ENCODE measurements at places on chromosomes 4 and X.
A peak's percentile ranks its signal among the peaks of the same experiment; 100 is the strongest.

DNA sequence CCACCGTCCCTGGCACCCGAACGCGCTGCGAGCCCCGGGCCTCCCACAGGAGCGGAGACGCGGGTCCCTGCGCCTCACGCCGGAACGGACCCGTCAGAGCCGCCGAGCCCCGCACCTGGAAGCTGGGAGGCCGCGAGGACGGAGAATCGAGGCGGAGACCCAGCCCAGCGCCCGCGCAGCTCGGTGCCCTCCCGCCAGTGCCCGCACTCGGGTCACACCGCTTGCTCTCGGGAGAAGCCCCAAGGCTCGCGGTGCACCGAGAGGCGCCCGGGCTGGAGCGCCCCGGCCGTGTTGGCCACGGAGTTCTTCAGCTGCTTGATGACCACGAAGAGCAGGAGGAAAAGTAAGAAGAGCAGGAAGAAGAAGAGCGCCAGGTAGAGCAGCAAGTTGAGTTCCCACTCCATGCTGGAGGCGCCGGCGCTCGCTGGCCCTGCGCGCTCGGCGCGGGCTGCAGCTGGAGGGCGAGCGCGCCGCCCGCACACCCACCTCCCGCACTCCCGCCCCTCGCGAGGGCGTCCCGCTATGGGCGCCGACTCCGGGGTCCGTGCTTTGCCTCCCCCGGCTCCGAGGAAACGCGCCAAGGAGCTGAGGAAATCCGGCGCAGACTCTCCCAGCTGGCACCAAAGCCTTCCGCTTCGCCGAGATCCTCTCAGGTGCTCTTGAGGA, at the start of gene SMIM43:
TSS of gene SMIM43 (minus strand) at position 463 of the 666 bp plus-strand sequence. CDS start at position 404, 59 bp downstream.
- no peak for DNase-seq

DNA sequence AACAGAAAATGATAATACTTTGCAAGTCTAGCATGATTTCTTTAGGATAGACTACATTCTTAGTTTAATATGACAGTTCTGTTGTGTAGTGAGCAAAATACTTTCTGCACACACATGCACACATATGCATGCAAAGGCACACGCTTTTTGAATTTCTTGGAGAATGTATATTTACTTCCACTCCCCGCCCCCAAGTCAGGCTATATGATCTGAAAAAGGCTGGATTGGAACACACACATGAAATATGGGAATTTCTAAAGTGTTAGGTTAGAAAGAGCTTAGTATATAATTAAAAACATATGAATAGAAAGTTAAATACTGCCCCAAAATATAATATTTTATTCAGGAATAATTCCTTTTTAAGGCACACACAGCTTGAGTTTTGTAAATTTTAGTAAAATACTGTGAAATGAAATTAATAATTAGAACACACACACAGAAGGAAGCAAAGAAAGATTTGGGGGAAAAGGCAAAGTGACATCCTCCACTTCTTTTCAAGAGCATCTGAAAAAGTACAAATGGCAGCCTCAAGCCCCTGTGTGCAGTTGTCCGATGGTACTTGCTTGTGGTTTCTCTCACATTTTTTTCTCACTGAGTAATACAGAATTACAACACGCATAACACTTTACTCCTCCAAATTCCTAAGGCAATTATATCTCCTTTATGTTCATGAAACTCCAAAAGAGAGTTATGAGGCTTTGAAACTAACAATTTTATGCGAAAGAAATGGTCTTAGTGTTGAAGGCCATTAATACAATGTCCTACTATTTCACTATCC, 228.9 kb upstream of the ETNPPL start:
- DNase-seq = no peak

- no peak for DNase-seq
Observed at GRCh38 chr4:47386561-47387235, 76.8 kb downstream of the COMMD8 start.

DNA sequence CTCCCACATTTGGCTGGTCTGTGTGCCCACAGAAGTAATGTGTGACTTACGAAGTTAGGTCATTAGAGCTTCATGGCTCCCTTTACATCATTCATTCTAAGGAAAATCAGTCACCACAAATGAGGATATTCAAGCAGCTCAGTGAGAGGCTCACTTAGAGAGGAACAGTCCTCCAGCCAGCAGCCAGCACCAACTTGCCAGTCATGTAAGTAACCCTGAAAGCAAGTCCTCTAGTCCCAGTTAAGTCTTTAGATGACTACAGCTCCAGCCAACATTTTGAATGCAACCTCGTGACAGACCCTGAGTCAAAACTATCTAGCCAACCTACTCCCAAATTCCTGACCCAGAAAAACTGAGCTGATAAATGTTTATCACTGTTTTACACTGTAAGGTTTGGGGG, 71.3 kb downstream of the LRBA start:
- no peak for DNase-seq

- DNase-seq = no peak
Observed at GRCh38 chrX:41718481-41719235, 5.3 kb upstream of the GPR82 start.

GRCh38 chrX:50814701-50815100, 707 bp upstream of the SHROOM4 start:
- no peak for DNase-seq

- DNase-seq = no peak
Observed at GRCh38 chrX:356385-357034, 30.2 kb downstream of the PPP2R3B start.

- peak; percentile 56 for DNase-seq
Observed at GRCh38 chr4:89482251-89482650, 174.7 kb upstream of the GPRIN3 start.

DNA sequence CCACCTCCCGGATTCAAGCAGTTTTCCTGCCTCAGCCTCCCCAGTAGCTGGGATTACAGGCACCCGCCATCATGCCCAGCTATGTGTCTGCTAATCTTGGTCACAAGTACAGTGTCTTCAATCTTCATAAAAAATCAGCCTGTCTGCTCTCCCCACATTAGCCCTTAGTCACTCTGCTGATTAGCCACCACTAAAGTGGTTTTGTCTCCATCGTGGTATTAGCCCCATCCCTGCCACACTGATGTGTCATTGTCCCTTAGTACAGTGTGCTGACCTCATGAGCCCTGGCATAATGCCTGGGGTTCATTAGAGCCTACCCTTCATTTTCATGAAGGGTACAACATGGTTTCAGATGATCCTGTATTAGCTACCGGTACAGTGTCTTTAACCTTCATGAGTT, 49.9 kb downstream of the ZNF157 start:
- no peak for DNase-seq

DNA sequence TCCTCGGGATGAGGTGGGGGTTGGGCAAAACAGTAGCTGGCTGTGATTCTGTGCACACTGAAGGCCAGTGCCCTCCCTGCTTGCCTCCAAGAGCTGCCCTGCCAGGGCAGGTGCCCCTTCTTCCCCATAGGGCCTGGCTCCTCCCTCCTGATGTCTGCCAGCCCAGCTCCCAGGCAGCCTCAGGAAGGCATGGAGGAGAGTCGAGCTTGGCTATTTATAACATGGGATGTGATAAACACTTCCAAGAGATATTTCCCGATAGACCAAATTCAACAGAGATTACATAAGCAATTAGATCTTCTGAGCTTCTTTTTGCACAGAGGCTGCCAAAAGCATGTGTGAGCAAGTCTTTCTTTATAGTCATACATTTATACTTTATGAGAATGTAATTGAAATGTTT, 45.3 kb upstream of the PJA1 start:
- DNase-seq = no peak

DNA sequence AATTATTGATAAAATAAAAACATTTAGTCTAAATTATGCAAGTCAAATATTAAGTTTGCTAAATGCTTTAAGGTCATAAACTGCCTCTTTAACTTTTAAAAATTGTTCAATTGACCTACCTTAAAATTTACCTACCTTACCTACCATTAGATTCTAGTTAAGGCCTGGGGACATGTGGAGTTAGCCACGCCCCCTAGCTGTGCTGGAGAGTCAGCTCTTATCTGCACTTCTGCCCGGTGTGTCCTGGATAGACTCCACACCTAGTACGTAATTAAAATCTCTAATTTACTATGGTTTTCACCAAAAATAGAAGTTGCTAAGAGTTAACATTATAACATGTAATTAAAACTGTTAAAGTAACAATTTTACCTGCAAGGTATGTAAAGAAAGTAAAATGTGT, 22.7 kb downstream of the TENM3 start:
- DNase-seq = no peak

GRCh38 chr4:176920694-176921093, 128.0 kb upstream of the VEGFC start:
- no peak for DNase-seq

All from NAMALWA (cell line).